ENCODE measurements at places on chromosomes 6 and 20.

- DNase-seq, result no peak
These were observed 5.7 kb upstream of the PXDC1 start for GRCh38 chr6:3757241-3757641.

DNA sequence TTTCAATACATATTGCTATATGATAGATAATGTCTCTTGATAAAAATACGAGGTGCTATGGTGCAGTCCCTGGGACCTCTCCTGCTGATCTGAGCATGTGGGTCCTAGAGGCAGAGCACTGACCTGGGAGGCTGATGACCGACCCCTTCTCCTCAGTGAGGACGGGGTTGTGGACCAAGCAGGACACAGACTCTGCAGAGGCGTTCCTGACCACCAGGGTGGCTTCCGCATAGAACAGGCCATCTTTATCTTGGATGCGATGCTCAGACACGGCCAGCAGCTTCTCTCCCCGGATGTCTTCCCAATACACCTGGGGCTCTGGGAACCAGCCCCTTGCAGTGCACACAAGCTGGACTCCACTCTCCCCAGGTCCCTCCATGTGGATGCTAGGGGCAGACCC, 4.2 kb downstream of the BTNL2 start:
- no peak for DNase-seq

- DNase-seq, result no peak
These were observed 28.6 kb upstream of the CCN2 start for GRCh38 chr6:131979515-131980337.

DNA sequence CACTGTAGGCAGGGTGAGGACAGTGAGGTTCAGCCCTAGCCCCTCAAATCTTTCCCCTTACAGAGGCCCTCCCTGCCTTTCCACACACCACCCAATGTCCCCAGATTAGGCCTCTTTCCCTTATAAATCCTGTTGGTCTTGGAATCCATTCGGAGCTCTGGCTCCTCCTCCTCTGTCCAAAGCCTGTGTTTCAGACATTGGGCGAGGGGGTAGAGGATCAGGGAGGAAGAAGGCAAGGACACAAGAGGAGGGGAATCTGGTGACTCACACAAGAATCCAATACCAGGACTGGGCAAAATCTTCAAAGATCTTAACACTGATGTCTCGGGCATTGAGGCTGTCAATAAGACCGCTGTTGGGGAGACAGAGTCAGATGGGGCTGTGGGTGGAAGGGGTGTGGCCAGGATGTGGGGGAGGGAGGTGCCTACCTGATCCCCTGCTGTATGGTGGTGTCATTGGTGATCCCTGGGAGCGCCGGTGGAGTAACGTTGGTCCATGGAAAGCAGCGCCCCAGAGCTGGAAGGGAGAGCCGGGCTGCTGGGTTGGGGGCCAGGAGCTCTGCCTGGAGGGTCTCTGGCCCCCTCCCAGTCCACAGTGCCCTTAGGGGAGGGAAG, 7.6 kb downstream of the SLC44A4 start:
- DNase-seq, result no peak

- no peak for DNase-seq
These were observed 20.7 kb upstream of the AMD1 start for GRCh38 chr6:110853754-110854477.
